Non-pigmented ciliary epithelial cell (primary cell): ENCODE measurements at places on chromosomes 5 and 9.

DNA sequence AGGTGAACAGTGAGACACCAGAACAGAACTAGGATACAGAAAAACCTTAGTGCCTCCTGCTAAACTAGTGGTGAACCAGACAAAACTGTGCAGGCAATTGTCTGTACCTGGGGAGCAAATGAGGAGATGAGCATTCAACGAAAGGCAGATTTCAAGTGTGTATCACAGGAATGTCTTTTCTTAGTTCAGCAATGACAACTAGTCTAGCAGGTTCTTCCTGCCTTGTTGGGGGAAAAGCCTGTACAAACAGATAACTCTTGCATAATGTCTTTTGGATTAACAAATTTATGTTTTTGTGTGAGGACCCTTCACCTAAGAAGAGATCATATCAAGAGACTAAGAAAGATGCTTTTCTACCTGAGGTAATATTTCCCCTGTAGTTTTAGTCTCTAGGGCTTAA lies 21.8 kb upstream of the DENND4C start:
- DNase-seq = no peak

- DNase-seq = no peak
These were observed 4.0 kb downstream of the TUT7 start for GRCh38 chr9:86350006-86350760.

DNA sequence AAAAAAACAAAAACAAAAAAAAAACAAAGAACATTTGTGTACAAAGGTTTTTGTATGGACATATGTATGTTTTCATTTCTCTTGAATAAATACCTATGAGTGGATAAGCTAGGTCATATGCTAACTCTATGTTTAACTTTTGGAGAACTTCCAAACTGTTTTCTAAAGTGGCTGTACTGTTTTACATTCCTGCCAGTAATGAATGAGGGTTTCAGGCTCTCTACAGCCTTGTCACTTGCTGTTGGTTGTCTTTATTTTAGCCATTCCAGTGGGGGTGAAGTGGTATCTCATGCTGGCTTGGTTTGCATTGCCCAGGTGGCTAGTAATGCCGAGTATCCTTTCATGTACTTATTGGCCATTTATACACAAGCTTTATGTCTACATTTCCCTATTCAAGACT lies 9.1 kb upstream of the TRIO start:
- no peak for DNase-seq

DNA sequence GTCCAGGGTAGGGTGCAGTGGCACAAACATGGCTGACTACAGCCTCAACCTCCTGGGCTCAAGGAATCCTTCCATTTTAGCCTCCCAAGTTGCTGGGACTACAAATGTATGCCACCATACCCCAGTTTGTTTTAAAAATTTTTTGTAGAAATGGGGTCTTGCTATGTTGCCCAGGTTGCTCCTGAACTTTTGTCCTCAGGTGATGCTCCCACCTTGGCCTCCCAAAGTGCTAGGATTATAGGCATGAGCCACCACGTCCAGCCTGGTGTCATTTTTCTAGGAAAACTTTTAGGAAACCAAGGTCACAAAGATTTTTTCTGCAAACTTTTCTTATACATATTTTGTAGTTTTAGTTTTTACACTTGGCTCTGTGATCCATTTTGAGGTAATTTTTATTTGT lies 10.8 kb downstream of the RMI1 start:
- DNase-seq = no peak

- DNase-seq = no peak
These were observed 27.6 kb upstream of the LTC4S start for GRCh38 chr5:179766021-179766725.

DNA sequence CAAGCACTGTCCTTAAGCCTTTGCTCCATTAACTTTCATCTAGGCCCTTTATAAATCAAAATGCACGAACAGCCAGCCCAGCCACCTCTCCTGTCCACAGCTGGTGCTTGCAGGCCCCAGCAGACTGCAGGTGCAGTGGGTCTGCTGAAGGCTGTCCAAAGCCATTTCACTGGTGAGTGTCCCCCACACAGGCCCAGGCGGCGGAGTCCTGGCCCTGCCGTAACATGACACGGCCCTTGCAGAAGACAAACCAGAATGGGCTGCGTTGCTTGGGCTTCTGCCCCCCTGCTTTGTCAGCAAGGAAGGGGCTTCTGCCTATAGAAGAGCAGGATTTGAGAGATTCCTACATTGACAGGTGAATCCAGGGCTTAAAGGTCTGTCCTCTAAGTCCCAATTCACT lies 188.6 kb downstream of the NR3C1 start:
- no peak for DNase-seq
